ENCODE measurements at places on chromosomes 1 and 21. TPM values are rescaled to one million over a fixed set of nuclear protein-coding genes. Genes with fewer than 3 reads are reported as not detected.

DNA sequence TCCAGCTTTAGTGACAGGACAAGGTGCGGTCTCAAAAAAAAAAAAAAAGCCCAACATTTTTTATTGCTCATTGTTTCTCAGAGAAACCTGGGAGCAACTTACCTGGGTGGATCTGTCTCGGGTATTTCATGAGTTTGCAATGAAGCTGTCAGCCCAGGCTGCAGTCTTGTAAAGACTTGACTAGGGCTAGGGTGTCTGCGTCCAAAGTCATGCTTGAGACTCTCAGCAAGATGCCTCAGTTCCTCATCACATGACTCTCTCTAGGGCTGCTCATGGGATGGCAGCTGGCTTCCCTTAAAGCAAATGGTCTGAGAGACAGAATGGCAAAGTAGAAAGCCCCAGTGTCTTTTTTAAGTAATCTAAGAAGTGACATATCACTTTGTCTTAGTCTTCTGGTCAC is 8.1 kb downstream of the GABPA start:
- peak; percentile 16 for DNase-seq

TMED5 gene
- 42.9 TPM for total RNA-seq

GRCh38 chr21:16912075-16912474 is 600.8 kb upstream of the CXADR start:
- DNase-seq, result peak; percentile 28

- DNase-seq, result no peak
Measured at GRCh38 chr1:244792188-244792850, 43.1 kb upstream of the COX20 start.

GRCh38 chr21:42356046-42356445 is 5.3 kb upstream of the TFF2 start:
- no peak for DNase-seq

- DNase-seq, result no peak
Measured at GRCh38 chr1:90924982-90925381, 96.9 kb downstream of the ZNF644 start.
